Gastroesophageal sphincter (tissue), 4 donors: ENCODE measurements at places on chromosomes 13 and 19. TPM values are rescaled to one million over a fixed set of nuclear protein-coding genes. Genes with fewer than 3 reads are reported as not detected.

DNA sequence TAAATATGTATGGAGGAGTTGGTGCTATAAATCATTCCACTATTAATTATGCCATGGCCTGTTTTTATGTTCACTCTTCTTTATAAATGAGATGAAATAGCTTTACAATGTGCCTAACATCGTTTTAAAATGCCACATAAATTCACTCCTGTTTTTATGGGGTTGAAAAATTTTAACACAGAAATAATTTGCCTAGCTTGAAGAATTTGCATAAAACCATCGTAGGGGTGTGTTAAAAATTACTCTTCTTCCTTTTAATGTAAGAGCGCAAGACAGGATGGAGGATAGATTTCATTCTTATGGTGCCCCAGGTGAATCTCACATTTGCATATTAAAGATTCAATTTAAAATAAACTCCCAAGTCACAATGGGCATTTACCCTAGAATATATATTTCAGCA, 447.8 kb downstream of the OXGR1 start:
- ATAC-seq, result no peak

The COL5A3 gene
- total RNA-seq, result 22.1 TPM

GRCh38 chr13:51035469-51035868, 75.6 kb downstream of the C13orf42 start:
- no peak for ATAC-seq

The CD177 gene
- 0.93 TPM for total RNA-seq

GRCh38 chr13:113499936-113500335, 9.4 kb upstream of the DCUN1D2 start:
- no peak for ATAC-seq

GRCh38 chr19:32870981-32871451, 1.4 kb upstream of the SLC7A9 start:
- ATAC-seq, result no peak

The LPAR6 gene
- 25.4 TPM for total RNA-seq

DNA sequence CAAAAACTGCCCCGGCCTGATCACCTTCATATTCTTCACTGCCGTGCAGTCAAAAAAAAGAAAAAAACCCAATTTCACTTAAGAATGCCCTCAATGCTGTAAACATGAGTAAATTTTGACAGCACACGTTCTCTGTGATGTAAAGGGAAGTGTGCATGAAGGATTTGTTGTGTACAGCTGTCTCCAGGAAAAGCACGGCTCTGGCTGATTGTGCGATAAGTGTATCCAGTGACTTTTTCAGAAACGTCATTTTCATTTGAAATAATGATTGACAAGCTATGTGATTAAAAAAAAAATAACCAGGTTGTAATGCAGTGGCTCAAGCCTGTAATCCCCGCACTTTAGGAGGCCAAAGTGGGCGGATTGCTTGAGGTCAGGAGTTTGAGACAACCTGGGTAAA, 39.6 kb downstream of the ANKRD10 start:
- no peak for ATAC-seq

DNA sequence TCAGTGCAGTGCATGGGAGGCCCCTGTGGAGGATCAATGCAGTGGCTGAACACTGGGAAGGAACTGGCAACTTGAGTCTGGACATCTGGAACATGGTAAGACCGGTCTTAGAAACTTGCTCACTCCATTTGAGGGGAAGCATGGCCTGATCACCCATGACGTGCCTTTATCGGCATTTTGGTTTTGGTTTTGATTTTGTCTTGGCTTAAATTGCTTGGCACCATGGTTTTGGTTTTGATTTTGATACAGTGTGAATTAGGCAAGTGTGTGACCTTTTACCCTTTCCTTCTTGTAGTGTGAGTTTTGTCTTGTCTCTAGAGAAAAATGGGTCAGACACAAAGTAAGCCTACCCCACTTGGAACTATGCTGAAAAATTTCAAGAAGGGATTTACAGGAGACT, 77.3 kb downstream of the ZNF486 start:
- no peak for ATAC-seq

- ATAC-seq, result peak; percentile 12
Measured at GRCh38 chr19:57434386-57435061, 601 bp upstream of the ZNF749 start.

DNA sequence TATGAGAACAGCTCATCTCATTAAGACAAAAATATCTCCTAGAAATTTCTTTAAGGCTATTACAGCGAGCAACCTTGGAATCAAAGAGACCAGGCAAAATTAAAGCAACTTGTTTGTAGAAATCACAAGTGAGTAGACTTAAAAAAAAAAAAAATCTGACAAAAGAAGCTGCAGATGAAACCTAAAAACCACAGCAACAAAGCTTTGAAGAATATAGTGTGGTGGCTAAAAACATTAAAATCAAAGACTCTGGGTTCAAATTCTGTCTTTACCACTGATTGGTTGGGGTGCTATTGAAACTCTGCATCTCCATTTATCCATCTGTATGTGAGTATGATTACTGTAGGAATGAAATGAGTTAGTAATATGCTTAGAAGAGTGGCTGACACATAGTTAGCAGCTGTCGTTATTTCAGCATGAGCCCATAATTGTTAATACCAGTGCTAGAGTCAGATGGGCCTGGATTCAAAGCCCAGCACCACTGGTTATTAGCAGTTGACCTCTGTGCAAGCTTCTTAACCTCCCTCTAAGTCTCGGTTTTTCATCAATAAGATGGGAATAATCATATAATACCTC, 157.6 kb downstream of the FOXO1 start:
- ATAC-seq, result no peak

GRCh38 chr13:102847272-102848234, 1.7 kb downstream of the ERCC5 start:
- ATAC-seq, result no peak

The PLPP2 gene
- total RNA-seq, result 26.4 TPM

The PRSS57 gene
- not detected for total RNA-seq

DNA sequence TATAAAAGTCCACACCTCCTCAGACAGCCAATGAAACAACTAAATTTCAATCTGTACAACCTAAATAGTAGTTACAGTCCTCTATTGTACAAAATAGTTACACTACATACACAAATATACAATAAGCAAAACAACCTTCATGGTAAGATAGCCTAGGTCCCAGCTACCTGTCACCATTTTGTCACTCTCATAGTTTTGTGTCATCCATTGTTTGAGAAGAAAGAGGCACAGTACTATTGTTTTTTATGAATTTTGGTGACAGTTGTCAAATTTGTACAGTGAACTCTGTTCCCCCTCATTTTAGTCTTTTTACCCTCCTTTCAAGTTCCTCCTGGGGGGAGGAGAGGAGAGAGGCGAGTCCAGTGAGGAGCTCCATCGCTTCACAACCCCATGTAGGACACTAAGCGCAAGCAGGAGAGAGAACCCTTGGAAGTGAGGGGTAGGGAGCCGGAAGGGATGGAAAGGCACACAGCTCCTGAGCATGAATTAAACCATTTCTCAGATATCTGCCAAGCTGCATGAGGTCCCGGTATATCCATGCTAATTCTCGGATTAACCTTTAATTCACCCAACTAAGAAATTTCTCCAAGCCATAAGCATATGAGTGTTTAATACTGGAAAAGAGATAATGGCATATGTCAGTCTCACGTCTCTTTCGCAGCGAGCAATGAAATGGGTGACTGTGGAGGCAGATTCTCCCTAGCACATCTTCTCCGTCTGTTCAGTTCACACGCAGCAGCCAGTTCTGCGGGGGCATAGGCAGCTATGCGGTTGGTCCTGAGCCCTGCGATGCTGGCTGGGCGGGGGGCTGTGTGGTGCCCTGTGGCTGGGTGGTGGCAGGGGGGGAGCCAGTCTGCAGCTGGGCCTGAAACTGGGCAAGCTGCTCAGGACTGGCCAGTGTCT, 60.5 kb downstream of the SERP2 start:
- no peak for ATAC-seq

DNA sequence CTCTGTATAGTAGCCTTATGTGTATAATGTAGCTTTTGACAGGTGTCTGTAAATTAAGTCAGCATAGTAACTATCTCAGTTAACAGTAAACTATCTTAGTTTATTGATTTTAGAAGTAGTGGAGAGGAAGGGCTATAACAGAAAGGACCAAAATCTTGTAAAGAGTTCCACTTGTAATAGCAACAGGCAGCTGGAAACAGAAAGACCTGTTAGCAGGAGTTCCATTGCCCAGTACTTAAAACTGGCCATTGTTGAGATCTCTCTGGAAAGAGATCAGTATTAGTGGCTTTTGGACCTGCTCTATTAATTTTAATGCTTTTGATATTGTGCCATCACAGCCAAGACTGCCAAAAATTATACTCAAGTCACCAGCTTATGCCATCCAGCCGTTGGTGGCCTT, 32.0 kb upstream of the GARRE1 start:
- ATAC-seq, result no peak

The TSSK6 gene
- 3.3 TPM for total RNA-seq

- no peak for ATAC-seq
Measured at GRCh38 chr13:50596776-50597203, 246.7 kb downstream of the DLEU7 start.

- ATAC-seq, result no peak
Measured at GRCh38 chr13:20788312-20788711, 14.6 kb upstream of the EEF1AKMT1 start.

- no peak for ATAC-seq
Measured at GRCh38 chr19:48777720-48778119, 22.4 kb downstream of the FGF21 start.

GRCh38 chr13:20363172-20363571, 131.1 kb upstream of the GJB6 start:
- no peak for ATAC-seq

DNA sequence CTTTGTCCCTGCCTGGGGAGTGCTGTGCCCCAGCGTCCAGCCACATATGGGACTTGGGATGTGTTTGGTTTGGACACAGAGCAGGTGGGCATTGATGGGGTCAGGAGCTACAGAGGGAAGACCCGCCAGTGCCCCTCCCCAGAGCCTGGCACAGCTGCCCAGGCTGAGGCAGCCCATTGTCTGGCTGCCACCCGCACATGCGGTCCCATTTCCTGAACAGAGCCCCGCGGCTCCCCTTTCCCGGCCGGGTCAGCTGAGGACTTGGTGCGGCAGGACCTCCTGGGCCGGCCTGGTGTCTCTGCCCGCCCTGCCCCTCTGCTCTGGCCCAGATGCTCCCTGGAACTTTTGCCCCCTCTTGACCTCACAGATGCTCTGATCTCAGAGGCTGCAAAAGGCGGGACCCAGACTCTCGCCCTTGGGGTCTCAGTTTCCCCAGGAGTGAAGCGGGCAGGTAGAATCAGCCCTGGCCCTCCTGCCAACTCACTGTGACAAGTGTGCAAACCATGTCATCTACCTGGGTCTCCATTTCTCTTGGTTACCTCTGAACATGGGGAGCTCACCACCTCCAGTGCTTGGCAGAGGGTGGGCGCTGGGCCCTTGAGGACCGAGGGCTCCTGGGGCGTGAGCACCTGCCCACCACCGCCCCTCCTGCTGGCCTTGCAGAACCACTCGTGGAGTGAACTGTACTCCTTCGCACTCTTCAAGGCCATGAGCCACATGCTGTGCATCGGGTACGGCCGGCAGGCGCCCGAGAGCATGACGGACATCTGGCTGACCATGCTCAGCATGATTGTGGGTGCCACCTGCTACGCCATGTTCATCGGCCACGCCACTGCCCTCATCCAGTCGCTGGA, 17.8 kb downstream of the HCN2 start:
- no peak for ATAC-seq

The F2RL3 gene
- 5.1 TPM for total RNA-seq

GRCh38 chr19:31118287-31118955, 230.8 kb downstream of the TSHZ3 start:
- ATAC-seq, result peak; percentile 31

The TPTE2 gene
- total RNA-seq, result not detected

The PLVAP gene
- total RNA-seq, result 50.3 TPM

The GRIN3B gene
- not detected for total RNA-seq

GRCh38 chr19:48635263-48635965, 1.8 kb downstream of the DBP start:
- ATAC-seq, result peak; percentile 11

DNA sequence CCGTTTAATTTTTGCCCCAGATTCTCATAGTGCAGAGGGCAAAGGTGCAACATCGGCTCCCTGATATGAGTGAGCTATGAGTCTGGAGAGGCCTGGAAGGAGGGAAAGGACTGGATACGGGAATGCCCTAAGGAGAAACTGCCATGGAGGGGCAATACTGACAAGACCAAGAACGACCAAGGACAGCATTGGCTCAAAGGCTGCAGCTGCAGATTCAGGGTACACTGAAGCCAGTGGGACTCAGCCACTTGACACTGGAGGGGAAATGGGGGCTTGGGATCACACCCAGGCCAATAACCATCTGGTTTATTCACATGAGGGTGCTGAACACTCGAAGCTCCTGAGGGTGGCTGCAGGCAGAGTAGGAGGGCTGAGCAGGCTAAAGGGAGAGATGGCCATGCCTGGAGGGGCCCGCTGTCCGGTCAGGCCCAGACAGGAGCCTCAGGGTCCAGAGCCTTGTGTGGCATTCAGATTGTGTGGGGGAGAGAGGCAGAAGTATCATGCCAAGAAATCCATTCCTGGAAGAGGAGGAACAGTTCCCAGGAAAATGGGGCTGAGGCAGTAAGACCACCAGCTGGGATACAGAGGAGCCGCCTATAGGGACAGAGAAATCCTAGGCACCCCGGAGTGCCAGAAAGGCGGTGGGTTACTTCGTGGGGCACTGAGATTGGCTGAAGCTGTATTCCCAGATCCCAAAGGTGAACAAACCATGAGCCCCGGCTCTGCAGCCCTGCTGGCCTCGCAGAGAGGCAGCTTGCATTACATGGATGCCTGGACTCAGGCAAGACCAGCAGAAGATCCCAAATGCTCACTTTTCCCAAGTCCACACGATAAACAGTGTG, 20.7 kb downstream of the COL4A1 start:
- no peak for ATAC-seq

The CCDC169 gene
- 0.46 TPM for total RNA-seq

DNA sequence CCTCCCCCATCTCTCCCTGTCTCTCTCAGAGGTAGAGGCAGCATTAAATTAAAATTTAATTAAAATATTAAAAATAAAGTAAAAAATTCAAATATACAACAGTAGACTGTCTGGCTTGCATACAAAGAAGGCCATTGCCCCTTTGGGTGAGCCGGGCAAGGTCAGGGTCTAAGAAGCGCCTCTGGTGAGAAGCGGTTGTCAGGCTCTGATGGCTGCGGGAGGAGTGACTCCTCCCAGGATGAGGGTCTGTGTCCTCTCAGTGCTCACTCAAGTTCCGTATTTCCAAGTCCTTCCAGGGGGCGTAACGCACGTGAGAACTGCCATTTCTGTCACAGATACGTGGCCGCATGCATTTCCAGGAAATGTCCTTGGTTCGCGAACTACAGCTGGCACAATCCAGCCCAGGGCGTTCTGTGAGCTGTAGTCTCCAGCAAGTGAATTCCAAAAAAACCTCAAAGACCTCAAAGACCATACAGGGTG, 737 bp upstream of the ZNF181 start:
- peak; percentile 14 for ATAC-seq

GRCh38 chr19:33064792-33065550, at the start of gene RHPN2:
TSS of gene RHPN2 (minus strand) at chr19:33064888. CDS start at chr19:33064852, 36 bp downstream.
- ATAC-seq, result peak; percentile 88

GRCh38 chr13:91313103-91313502, 34.4 kb upstream of the MIR17HG start:
- ATAC-seq, result peak; percentile 58

The ZNF541 gene
- total RNA-seq, result not detected

- ATAC-seq, result no peak
Measured at GRCh38 chr13:32989942-32990341, 26.3 kb upstream of the KL start.

- ATAC-seq, result no peak
Measured at GRCh38 chr13:23618341-23618740, 48.1 kb downstream of the TNFRSF19 start.

The CCDC194 gene
- not detected for total RNA-seq

The KL gene
- 1.9 TPM for total RNA-seq
